ELR (cell line): ENCODE measurements at places on chromosomes 2 and 18.
A peak's percentile ranks its signal among the peaks of the same experiment; 100 is the strongest.

GRCh38 chr2:170715062-170715931, at the start of gene SP5:
SP5 (plus strand) TSS chr2:170715337; CDS start chr2:170715513, 176 bp downstream.
- DNase-seq: peak; percentile 56

GRCh38 chr18:21996351-21996826, 173.0 kb upstream of the GATA6 start:
- DNase-seq: no peak

DNA sequence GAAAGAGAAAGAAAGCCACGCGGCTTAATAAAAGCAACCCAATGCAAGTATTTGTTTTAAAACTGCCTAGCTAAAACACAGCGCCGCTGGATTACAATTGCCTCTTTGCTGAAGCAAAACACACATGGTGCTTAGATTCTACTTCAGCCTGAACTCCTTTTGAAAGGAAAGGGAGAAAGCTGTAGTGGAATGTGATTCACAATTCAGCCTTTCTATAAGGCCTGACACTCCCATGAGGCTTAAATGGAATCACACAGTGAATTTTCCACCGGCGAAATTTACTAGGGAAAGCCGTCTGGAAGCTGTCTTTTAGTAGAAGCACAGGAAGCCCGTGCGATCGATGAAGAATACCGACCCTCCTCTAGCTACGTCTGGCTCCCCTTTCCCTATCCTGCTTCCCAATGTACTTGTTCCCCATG, 348.0 kb downstream of the DLGAP1 start:
- DNase-seq: no peak

- no peak for DNase-seq
Observed at GRCh38 chr2:174217869-174218268, 30.5 kb downstream of the OLA1 start.

- DNase-seq: peak; percentile 9
Observed at GRCh38 chr2:3827673-3828575, 124.5 kb downstream of the DCDC2C start.
